ENCODE measurements at places on chromosomes 4 and X.

DNA sequence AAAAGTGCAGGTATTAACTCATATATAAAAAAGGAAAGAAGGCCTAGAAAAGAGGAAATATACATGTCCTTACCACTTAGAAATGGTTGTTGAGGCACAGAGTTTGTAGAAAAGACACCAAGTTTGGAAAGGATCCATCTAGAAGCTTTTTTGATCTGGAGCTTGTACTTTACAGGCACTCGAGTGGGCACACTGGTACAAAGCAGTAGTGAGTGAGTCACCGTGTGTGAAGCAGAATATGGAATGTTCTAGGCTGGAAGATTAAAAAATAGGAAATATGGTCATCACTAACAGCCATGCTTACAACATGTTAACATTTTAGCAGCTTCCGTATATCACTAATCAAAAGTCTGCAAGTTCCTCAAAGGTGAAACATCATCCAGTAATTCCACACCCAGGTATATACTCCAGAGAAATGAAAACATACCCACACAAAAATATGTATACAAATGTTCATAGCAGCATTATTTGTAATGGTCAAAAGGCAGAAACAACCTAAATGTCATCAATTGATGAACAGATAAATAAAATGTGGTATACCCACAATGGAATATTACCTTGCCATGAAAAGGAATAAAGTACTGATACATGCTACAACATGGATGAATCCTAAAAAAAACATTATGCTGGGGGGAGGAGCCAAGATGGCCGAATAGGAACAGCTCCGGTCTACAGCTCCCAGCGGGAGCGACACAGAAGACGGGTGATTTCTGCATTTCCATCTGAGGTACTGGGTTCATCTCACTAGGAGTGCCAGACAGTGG is 69.5 kb downstream of the FRYL start:
- no peak for DNase-seq

DNA sequence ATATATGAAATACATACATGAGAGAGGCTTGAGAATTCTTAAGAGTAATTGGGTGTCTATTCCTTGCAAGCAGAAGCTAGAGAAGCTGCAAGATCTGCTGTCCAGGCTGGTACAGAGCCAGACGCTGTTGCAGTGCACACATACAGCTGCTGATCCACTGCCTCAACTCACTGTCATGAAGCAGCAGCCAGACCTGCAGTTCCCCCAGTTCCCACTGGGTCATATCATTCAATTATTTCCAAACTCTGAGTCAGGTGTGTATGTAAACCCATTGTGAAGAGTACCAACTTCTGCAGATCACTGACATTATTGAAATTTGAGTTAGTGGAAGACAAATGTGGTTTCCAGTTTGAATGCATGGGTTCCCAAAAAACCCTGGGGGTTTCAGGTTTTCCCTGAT is 1212.8 kb upstream of the ADGRL3 start:
- no peak for DNase-seq

GRCh38 chr4:75699299-75699698 is 25.1 kb upstream of the USO1 start:
- no peak for DNase-seq

DNA sequence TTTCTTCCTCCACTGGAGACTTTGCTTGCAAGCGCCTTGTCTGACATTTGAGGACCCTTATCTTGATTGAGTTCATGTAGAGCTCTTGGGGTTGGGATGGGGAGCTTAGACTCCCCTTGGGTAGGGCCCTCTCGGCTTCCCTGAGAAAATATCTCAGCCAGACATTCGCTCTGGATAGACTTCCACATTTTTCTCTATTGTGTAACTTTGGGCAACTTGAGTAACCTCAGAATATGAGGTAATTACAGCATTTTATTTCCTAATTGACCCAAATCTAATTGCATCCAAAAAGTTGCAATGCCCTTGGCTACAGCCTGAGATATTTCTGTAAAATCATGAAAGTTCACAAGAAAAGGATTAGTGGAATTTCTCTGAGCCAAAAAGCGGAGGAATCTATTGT is 102.8 kb upstream of the MXRA5 start:
- no peak for DNase-seq

GRCh38 chr4:40833212-40833611 is 83.5 kb downstream of the NSUN7 start:
- DNase-seq, result no peak

DNA sequence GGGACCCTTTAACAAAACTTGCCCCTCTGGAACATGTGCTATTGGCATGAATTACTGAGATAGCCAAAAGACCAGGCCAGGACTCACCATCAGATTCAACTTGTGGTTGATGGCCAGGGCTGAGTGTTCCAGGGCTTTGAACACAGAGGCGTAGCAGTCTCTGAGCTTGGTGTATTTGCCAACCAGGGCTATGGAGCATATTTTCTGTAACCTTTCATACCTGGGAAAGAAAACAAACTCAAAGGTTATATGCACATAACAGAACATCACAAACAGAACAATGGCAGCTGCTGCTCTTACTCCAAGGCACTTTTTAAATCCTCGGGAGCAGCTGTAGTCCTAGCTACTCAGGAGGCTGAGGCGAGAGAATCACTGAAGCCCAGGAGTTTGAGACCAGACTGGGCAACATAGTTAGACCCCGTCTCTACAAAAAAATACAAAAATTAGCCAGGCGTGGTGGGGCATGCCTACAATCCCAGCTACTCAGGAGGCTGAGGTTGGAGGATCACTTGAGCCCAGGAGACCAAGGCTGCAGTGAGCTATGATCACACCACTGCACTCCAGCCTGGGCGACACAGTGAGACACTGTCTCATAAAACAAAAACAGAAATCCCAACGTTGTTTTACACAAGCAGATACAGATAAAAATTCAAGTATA is 29.3 kb downstream of the CTPS2 start:
- DNase-seq, result no peak

- no peak for DNase-seq
Measured at GRCh38 chr4:69731241-69731640, 29.2 kb downstream of the SULT1B1 start.

GRCh38 chrX:127317159-127317558 is 497.6 kb downstream of the PRR32 start:
- DNase-seq, result no peak

All from Panc1 (cell line).